ENCODE measurements at places on chromosomes 4 and X.

DNA sequence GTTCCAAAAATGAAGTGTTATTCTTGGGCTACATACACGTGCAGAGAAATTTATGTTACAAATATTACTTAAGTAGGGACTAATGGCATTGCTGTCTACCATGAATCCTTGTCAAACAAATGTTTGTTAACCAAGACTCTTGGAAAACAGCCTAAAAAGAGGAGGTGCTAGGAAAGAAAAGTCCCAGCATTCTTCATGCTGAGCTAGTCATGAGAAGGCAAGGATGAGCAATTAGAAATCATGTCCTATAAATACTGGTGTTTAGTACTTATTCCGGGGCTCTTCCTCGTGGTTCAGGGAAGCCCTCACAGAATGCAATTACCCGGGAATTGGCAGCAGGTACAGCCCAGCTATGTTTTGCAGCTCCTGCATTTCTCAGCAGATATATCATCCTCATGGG is 378.1 kb upstream of the FTHL17 start:
- DNase-seq = no peak

GRCh38 chr4:31791666-31792065 is 1071.5 kb downstream of the PCDH7 start:
- DNase-seq = no peak

GRCh38 chr4:101221294-101221693 is 126.0 kb downstream of the PPP3CA start:
- no peak for DNase-seq

DNA sequence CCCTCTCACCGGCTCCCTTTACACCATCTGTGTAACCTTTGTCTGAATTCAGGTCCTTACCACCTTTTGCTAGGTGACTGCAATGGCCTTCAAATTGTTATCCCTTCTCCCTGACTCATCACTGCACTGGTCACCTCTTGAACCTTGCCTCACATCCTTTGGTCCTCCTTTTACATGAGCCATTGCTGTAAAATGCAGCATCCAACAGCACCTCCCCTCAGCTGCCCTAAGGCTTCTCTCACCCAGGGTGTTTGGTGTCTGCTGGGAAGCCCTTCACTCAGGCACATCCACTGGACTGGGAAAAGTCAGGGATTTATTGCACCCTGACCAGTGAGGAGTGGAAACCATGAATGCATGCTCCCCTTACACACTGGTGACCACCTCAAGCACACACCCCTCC is 192.5 kb upstream of the GATB start:
- DNase-seq = no peak

DNA sequence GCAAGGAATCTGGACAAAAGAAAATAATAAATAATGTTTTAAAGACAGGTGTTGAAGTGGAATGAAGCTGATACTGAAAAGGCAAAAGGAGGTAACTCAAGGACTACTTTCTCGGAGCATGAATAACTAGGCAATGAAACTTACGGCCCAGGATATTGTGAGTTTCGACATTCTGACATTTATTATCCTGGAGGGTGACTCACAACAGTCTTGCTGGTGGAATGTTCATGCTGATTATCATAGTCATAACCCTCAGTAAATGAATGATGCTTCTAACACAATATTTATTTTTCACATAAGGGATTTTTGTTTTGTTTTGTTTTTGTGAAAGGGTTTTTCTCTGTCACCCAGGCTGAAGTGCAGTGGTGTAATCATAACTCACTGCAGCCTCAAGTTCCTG is 147.0 kb upstream of the HPGD start:
- no peak for DNase-seq

DNA sequence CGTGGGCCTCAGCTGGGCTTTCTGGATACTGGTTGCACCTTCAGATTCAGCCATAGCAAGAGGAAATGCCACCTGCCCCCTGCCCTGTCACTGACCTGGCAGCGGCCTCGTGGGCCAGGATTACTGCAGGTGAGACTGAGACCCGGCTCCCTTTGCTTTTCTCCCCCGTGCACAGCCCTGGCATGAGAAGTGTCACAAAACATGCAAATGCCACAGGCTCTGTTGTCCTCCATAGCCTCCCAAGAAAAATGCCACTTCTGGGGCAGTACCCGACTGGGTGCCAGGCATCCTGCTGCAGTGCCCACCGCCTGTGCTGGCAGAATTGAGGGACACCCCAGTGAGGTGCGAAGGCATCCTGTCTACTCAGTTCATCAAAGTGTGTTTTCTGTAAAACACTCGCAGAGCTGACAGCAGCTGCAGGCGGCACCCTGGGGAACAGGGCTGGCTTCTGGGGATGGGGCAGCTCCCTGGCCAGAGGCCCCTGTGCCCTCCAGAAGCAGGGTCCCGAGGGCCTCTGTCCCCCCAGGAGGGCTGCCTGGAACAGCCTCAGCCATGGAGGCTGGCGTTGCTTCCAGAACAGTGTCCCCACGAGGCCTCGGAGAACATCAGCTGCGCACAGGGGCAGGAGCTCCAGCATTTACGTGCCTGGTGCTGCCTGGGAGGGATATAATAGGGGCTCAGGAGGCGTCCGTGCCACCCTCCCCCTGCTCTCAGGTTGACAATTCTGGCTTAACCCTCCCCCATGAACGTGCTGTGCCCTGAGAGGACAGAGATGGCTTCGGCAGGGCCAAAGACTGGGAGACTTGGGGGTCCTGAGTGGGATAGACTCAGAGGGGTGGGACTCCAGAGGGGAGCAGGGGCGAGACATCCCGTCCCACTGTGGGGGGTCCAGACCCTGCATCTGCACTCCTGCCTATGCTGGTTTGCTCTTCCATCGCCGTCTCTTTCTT is 99.5 kb upstream of the NKX1-1 start:
- DNase-seq = no peak

GRCh38 chr4:87121341-87122065 is 98.9 kb downstream of the KLHL8 start:
- no peak for DNase-seq

GRCh38 chr4:47010912-47011446 is 17.6 kb upstream of the GABRA4 start:
- DNase-seq = no peak

GRCh38 chr4:150082241-150082640 is 4.0 kb downstream of the DCLK2 start:
- no peak for DNase-seq

- DNase-seq = no peak
Observed at GRCh38 chr4:54038056-54038455, 26.3 kb downstream of the CHIC2 start.

DNA sequence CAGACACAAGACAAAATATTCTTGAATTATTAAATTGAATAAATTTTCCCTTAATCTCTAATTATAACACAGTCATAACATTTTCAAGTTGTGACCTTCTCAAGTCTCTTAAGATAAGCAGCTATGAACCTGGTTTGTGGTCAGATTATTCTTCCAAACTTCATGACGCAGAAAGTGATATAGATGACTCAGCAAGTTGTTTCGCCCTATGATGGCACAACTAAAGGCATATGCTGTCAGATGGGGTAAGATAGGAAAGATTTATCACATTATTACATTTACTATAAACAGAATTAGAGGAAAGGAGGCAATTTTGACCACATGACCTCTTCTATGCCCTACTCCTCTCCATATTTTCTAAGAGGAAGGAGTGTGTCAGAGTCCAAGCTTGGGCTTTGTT is 4.6 kb upstream of the DCAF12L2 start:
- no peak for DNase-seq

DNA sequence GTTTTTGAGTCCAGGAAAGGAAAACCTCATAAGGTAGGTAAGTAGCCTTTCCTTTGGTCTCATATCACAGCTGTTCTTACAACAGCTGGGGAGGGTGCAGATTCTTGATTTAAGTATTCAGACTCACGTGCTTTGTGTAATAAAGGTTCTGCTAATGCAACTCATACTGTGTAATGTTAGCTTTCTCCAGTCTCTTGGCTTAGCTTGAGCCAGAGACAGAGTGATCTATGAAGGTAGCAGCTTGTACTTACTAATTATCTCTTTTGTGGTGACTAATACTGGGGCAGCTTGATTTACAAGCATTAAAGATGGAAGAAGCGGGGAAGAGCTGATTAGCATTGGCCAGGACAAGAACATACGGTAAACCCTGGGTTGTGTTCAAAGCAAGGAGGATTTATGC is 80.3 kb downstream of the LNX1 start:
- DNase-seq = no peak

- DNase-seq = no peak
Observed at GRCh38 chr4:104728380-104729122, 233.9 kb upstream of the CXXC4 start.

DNA sequence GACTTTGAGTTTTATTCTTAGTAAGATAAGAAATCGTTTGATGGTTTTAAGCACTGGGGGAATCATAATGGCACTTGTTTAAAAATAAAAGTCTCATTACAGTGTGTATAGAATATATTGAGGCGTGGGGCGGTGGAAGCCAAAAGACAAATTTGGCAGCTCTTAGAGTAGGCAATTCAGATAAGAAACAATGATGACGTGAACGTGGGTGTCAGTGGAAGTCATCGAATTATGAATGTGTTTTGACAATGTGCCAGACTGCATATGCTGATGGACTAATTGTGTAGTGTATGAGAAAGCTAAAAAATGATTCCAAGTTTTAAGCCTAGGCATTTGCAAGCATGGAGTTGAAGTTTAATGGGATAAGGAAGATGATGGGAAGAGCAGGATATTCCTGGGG is 35.8 kb downstream of the SPANXD start:
- DNase-seq = no peak

GRCh38 chr4:48258845-48259397 is 10.7 kb downstream of the TEC start:
- no peak for DNase-seq

GRCh38 chr4:978957-979701 is 5.8 kb upstream of the DGKQ start:
- no peak for DNase-seq

GRCh38 chr4:5747738-5748375 is 36.9 kb downstream of the EVC start:
- DNase-seq = no peak

DNA sequence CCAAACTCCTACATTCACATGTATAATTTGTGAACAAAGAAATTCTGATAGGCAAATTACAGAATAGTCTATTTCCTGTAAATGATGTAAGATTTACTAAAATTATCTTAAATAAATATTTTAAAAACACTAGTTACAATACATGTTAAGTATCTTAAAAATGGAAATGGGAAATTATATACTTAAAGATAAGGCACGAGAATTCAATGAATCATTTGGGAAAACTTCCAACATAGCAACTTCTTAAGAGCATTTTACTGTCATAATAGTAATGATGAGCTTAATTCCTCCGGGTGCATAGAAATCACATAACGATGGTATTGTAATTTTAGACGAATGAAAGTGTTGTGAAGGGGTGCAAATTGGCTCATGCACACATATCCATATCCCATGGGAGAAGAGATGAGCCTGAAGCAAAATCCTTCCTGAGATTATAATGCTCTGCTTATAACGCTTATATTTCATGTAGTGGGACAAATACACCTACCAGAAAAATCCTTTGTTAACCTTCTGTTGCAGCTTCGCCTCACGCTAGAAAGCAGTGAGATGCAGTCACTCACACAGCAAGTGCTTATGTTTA is 873.5 kb downstream of the PDHA2 start:
- DNase-seq = no peak

- no peak for DNase-seq
Observed at GRCh38 chr4:1239141-1239949, 9.6 kb downstream of the CTBP1 start.

DNA sequence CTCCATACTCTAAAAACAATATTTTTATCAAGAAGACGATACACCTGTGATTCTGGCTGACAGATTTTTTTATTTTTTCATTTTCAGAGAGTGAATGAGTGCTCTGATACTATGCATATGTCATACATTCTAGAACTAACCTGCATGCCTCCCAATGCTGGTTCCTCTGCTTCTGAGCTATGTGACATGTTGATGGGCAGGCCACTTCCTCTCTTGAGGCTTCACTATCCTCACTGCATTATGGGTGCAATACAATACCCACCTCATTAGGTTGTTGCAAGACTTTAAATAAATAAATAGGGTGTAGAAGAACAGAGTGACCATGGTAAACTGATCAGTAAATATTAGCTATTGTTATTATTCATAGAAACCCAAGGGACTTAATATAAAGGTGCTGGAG is 408.3 kb downstream of the HNRNPD start:
- no peak for DNase-seq

DNA sequence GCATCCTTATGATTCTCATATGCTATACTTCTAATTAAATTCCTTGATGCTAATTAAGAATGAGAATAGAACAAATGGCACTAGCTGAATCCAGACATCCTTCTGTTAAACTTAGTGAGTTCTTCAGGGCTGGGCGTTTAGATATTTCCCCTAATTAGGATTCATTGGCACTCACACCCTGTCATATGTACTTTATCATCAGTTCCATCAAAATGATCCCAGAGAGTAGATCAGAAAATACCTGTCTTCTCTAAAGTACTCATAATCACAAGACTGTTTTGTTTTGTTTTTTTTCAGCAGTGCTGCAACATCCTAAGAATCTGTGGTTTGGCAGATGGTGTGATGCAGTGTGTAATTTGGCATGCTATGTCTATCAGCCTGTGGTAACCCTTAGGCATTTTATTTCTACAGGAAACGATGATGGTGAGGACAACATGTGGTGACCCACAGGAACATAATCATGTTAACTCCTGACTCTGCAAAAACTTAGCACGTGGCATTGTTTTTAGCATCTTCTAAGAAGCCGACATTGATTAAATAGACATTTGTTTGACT is 2528.4 kb downstream of the ARAP2 start:
- no peak for DNase-seq

DNA sequence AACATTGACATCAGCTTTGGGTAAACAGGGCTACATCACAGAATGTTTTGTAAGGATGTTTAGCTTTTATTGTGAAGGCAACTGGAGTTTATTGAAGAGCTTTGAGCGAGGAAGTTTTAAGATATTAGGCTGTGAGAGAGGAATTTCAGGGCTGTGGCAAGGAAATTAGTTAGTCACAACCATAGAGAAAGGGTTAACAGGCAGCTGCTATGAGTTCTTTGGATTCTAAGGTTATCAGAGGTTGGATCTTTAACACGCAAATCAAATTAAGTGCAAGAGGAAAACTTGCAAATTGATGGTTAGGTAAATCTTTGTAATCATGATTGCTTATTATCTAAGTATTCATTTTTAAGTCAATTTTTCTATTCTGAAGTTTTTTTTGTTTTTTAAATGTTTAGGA is 156.0 kb downstream of the UGT8 start:
- DNase-seq = no peak

DNA sequence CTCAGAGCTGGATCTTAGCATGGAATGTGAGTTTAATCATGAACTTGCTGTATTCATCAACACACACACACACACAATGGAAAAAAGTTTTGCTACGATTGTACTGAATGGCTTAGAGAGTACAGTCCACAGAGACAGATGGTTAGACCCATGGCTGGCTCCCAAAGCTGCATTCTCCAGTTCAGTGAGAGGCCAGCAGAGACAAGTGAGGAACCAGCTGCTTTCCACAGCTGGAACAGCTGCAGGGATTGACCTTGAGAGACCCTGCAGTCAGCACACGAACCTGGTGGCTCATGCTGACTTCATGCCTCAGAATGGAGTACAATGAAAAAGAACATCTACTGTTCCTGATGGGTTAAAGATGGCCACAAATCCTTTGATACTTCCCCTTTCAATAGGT is 94.5 kb downstream of the DHX15 start:
- DNase-seq = no peak

All from stimulated activated CD4-positive, alpha-beta T cell treated with anti-CD3 and anti-CD28 coated beads, Interleukin-15, amount 100 ng/mL, for 1 hour (primary cell).